ENCODE measurements at places on chromosomes 7 and 10.

DNA sequence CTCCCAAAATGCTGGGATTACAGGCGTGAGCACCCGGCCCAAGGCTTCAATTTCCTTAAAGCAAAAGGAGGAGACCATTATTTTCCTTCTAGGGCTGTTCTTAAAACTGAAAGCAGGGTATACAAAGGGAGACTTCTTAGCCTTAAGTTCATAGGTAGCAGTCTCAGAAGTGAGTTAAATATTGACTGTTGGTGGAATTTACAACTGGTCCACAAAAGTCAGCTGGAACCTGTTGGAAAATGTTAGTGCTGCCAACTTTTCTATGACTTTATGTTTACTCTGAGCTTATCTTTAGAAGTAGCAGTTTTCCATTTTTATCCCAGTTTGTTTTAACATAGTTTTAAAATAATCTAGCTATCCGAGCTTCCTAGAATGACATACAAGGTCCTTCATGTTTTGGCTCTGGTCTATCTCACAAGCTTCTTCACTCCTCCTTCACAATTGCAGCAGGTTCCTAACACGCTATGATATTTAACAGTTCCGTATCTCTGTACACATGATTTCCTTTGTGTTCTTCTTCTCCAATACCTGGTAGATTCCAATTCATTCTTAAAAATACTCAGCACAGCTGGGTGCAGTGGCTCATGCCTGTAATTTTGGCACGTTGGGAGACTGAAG lies 3.3 kb downstream of the SLC26A3 start:
- DNase-seq = no peak

- DNase-seq = no peak
Observed at GRCh38 chr10:3654496-3654895, 130.5 kb downstream of the KLF6 start.

GRCh38 chr7:84399661-84400060 lies 205.1 kb upstream of the SEMA3A start:
- no peak for DNase-seq

GRCh38 chr7:73645643-73646174 lies 21.4 kb upstream of the MLXIPL start:
- DNase-seq = no peak

DNA sequence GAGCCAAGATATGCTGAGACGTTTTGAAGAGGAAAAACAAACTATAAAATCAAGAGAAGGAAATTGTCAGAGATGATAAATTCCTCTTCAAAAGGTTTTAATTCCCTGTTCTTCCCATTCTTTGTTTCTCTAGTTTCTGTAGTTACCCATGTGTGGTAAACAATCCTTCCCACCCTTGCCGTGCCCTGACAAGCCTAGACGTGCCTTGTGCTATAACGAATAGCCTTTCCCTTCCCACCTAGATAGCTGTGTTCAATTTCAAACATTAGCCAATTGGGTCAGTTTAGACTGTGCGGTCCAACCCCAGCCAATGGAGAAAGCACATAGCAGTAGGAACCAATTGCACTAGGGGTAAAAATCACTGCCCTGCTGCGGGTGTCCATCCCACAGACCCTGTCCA lies 138.1 kb downstream of the RALA start:
- DNase-seq = no peak
